ENCODE measurements at places on chromosomes 12 and 14.

DNA sequence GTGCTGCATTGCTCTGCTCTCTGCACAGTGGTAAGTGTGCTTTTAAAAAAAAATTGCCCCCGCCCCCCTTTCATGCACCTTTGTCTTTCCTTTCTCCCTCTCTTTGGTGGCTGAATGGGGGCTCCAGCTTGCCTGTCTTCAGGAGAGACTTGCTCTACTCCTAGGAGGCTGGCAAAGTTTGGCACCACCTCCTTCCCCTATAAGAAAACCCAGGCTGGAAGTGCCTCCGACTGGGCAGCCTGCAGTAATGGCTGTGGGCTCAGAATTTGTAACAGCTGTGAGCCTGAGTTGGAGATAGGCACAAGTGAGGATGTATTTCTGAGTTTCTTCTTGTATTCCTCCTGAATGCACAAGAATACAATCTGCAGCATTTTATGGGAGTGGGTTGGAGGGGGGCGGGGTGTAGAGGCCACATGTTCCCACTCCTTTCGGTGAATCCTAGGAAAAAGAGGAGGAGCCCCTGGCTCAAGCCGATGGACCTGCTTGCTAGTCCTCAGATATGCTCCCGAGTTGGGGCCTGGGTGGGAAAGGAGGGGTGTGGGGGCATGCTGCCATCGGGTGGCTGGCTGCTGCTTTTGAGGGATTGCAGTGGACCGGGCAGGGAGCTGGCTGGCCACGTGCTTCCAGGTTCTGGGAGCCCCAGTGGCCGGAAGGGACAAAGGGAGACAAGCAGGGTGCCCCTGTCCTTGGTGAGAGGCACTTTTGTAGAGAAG is 124.3 kb downstream of the TSPAN9 start:
- no peak for DNase-seq

DNA sequence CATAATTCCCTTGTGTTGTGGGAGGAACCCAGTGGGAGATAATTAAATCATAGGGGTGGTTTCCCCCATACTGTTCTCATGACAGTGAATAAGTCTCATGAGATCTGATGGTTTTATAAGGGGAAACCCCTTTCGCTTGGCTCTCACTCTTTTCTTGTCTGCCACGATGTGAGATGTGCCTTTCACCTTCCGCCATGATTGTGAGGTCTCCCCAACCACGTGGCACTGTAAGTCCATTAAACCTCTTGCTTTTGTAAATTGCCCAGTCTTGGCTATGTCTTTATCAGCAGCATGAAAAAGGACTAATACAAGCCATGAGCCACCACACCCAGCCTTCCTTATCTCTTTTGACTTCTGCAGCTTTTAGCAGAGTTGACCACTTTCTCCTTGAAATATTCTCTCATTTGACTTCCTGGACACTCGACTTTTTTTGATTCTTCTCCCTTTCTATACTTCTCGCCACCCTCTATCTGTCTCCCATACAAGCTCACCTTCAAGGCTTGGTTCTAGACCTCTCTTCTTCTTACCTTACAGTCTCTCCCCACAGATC is 2.3 kb downstream of the MTERF2 start:
- DNase-seq: no peak

GRCh38 chr12:51675071-51675803 is 84.2 kb downstream of the SCN8A start:
- no peak for DNase-seq

GRCh38 chr14:57974896-57975295 is 109.0 kb upstream of the SLC35F4 start:
- no peak for DNase-seq

- DNase-seq: no peak
Observed at GRCh38 chr14:35940291-35940690, 114.2 kb downstream of the BRMS1L start.

DNA sequence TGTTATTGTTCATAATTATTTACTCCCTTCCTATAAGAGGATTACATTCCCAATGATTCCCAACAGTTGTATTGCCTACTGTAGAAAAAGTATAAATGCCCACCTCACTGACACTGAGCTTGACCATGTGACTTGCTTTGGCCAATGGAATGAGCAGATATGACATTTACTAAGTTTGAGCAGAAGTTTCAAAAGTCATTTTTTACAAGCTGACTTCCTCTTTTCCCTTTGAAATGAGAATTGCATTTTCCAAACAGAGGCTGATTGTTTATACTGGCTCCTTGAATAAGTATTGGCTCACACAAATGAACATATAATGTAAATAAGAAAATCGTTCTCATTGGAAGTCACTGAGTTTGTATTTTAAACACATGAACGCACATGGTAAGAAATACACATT is 116.4 kb upstream of the LRFN5 start:
- no peak for DNase-seq

GRCh38 chr12:97645726-97646125 is 183.1 kb downstream of the RMST start:
- DNase-seq: no peak
